NCI-H1417 treated with DMSO at 0.1 percent for 48 hours (cell line): ENCODE measurements at places on chromosomes 12 and 14.
A peak's percentile ranks its signal among the peaks of the same experiment; 100 is the strongest.

GRCh38 chr12:32502693-32503502 is 103.5 kb downstream of the FGD4 start:
- no peak for DNase-seq

DNA sequence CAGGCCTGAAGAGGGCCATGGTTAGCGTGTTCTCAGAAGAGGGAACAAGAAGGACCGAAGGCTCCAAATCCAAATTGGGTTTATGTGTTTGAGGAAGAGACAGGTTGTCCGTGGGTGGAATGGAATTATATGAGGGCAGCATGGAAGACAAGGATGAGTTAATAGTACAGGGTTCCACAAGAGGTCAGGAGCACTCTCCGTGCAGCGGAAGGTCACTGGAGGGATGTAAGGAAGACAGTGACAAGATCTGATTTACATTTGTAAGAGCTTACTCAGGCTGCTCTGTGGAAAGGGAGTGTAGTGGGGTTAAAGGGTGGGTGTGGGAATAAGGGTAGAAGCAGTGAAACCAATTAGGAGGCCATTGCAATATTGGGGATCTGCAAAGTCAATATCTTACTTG is 97.0 kb downstream of the TPH2 start:
- no peak for DNase-seq

GRCh38 chr12:57888409-57889157 is 42.1 kb upstream of the CTDSP2 start:
- DNase-seq = peak; percentile 93

DNA sequence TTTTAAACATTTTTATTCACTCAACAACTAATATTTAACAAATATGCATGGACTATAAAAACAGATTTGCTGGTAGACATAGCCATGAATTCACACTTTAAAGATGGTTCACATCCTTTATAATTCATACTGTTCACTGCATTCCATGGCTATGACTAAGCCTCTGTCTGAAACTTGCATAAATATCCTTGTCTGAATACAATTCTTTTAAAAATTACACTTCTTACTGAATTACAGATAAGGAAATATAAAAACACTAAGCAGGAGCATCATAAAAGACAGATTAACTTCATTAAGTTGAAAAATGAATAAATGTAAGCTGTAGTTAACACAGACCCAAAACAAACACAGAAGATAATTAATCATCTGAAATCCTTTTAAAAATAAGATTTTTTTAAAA is 53.8 kb downstream of the GXYLT1 start:
- no peak for DNase-seq

DNA sequence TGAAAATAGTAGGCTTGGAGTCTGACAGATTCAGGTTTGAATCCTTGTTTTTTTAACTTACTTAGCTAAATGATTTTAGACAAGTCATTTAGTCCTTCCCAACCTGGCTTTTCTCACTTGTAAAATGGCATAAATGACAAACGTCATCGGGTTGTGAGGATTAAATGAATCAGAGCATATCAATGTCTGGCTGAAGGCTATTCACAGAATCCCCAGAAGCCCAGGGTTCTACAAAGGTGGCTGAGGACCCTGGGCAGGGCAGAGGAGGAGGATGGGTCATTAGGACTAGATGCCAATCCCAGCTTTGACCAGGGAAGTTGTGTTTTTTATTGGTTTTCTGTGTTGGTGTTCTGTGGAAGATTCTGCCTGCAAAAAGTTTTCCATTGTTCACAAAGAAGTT is 7.6 kb upstream of the PTPRB start:
- no peak for DNase-seq

- DNase-seq = no peak
Observed at GRCh38 chr12:113855998-113856397, 110.1 kb downstream of the RBM19 start.

GRCh38 chr14:45199230-45199629 is 53.8 kb downstream of the MIS18BP1 start:
- DNase-seq = no peak

DNA sequence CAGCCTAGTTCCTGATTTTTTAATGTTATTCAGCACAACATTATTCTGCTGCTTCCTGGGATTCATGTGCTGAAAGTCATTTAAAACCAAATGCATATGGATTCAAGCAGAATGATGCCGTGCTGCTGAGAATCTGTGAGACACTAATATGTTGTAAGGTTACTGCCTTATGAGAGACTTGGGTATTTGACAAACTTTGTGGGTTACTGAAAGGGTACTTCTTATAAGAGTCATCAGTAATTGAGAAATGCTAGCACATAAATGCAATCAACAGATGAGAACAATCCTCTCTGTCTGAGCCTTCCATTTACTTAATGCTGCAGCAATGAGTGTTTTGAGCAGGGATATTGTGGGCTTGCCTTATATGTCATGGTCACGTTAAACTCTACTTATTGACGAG is 175.7 kb downstream of the NPAS3 start:
- DNase-seq = no peak

DNA sequence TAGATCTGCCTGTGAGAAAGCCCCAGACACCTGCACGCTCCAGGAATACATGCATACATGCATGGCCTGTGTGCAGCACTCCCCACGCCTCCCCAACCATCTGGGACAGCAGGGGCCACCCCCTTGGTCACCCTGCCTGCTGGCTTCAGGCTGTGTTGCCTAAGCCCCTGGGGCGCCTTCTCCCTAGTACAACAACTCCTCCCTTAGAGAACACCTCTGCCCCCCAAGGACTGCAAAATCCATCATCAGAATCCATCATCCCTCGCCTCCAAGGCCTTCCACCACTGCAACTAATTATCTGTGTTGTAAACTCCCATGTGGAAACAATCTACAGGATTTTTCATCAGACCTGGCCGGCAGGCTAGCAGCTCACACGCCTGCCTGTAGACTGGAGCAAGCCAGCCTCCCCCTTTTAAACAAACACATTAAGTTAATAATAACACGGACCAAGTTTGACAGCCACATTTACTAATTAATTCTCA is 36.8 kb downstream of the ZFP36L1 start:
- DNase-seq = no peak

GRCh38 chr12:123532808-123533649 is 490 bp downstream of the RILPL1 start:
- no peak for DNase-seq

DNA sequence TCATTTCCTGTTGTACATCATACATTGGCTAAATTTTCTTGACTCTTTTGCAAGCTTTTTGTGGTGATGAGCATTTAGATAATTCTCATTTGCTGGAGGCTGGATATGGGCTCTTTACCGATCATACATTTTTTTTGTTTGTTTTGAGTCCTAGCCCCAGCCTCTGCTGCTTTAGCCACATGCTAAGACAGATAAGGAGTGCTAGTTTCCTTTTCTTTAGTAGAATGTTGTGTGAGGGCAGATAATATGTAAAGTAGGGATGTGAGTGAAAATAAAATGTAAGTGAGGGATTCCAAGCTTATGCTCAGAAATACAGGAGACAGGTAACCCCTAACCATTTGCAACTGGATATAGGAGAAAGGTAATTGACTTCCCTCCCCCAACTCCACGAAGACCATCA is 405.7 kb downstream of the TRHDE start:
- no peak for DNase-seq

DNA sequence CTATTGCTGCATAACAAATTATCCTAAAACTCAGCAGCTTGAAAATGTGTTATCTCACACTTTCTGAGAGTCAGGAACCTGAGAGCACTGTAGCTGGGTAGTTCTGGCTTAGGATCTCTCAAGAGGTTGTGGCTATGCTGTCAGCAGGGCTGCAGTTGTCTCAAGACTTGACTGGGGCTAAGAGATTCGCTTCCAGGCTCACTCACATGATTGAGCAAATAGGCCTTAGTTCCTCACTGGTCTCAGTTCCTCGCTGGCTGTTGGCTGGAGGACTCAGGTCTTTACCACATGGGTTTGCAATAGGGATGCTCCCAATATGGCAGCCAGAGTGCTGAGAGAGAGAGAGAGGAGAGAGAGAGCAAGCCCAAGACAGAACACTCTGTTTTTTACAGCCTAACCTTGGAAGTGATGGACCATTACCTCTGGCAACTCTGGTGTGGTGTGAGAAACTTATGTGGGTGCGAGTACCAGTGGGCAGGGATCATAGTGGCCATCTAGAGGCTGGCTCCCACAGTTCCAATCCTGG is 15.9 kb upstream of the DHRS2 start:
- DNase-seq = no peak

GRCh38 chr12:75564398-75564797 is 53.0 kb upstream of the KRR1 start:
- DNase-seq = no peak

DNA sequence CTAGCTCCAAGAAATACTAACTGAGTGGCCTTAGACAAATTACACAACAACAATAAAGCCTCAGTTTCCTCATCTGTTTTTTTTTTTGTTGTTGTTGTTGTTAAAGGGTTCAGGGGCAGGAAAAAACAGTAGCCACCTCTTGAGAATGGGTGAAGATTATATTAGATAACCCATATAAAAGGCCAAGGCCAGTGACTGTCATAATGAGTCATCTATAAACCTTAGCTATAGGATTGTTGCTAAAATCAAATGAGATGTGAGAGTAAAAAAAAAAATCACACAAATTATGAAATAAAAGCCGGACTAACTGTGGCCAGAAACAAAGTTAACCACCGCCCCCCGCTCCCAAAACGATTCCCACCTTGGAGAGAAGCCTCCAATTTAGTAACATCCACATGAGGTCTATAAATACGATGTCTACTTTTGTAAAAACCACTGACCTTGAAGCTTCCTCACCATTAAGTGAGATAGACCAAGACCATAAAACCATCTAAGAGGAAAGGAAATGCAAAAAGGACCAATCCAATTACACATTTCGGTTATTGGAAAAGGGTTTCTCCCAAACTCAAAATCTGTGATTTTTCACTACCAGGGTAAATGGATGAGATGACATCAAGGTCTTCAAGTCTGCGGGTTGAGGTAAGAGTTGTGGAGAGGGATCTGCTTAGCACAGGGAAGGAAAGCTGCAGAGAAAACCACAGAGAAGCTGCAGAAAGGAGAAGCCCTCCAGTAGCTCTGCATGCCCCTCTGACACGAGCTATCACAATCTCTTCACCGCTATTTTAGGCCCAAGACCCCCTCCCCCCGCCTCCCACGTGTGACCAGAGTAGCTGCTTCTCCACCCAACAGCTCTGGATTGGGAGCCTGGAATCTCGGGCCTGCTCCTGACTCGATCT is 1.0 kb downstream of the NAA25 start:
- no peak for DNase-seq

DNA sequence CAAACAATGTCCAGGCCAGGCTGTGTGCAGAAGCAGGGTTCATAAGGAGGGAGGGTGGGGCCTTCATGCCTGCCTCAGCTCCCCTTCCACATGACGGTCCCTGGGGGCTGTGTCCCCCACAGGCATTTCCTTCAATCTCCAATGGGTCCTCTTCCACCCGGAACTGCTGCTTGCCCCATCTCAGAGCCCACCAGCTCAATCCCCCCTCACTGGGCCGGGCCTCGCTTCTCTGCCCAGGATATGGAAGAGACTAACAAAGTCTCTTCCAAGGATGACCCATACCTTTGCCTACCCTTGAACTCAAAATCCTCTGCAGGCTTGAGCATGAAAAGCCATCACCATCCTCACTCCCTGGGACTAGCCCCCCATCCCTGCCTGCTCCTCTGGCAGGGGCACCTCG is 28.4 kb upstream of the FAM181A start:
- DNase-seq = no peak

DNA sequence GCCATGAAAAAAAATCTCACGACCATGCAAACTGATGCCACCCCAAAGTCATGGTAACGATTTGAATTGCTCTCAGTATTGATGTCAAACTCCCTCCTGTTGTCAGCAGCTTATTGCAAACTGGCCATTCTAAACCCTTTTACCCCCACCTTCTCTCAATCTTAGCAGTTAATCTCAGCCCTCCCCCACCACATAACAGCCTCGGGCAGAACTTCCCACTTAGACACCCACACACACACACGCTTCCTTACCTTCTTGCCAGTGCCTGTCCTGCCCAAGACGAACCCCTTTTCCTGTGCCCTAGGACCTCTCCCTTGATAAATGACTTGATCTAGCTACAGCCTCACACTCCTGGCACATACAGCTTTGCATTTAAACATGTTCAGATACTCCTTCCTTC is 56.6 kb downstream of the GPATCH2L start:
- no peak for DNase-seq

- no peak for DNase-seq
Observed at GRCh38 chr12:27340971-27341370, 8.3 kb downstream of the BMAL2 start.

- peak; percentile 3 for DNase-seq
Observed at GRCh38 chr14:32134448-32135097, 57.5 kb downstream of the ARHGAP5 start.

- no peak for DNase-seq
Observed at GRCh38 chr14:100882991-100883788, 20.3 kb downstream of the RTL1 start.

GRCh38 chr12:120110550-120111501 is 5.7 kb downstream of the RAB35 start:
- DNase-seq = no peak

- no peak for DNase-seq
Observed at GRCh38 chr12:106006940-106007339, 131.8 kb downstream of the NUAK1 start.

GRCh38 chr12:125194163-125194773 is 129.0 kb downstream of the AACS start:
- no peak for DNase-seq

GRCh38 chr12:53856132-53856531 is 82.5 kb upstream of the HOXC13 start:
- DNase-seq = no peak

GRCh38 chr12:105462831-105463230 is 132.3 kb downstream of the C12orf75 start:
- DNase-seq = no peak

GRCh38 chr12:89073027-89073398 is 279.3 kb downstream of the DUSP6 start:
- no peak for DNase-seq

GRCh38 chr12:112285600-112286401 is 96.4 kb downstream of the HECTD4 start:
- no peak for DNase-seq

DNA sequence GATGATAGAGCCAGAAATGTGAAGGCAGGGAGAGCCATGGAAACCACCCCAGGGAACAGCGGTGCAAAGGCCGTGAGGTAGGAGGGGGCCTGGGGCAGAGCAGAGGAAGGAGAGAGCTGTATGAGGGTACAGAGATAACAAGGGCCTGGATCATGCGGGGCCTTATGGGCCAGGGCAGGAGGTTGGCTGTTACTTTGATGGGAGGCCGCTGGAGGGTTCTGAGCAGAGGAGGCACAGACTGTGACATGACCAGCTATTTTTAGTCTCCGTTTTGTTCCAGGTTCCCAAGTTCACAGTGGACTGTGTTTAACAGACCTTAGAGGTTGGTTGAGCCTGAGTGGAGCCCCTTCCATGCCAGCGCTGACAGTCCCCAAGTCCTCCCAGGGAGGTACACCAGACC is 118.6 kb downstream of the GCH1 start:
- DNase-seq = no peak

- DNase-seq = no peak
Observed at GRCh38 chr12:9404031-9404430, 195.8 kb upstream of the PZP start.

- DNase-seq = no peak
Observed at GRCh38 chr12:71536939-71537622, 97.5 kb downstream of the LGR5 start.

- DNase-seq = no peak
Observed at GRCh38 chr14:76752744-76753143, 8.5 kb upstream of the VASH1 start.

- DNase-seq = no peak
Observed at GRCh38 chr12:4174417-4174816, 99.1 kb upstream of the CCND2 start.

- no peak for DNase-seq
Observed at GRCh38 chr14:22555384-22556011, 33.5 kb downstream of the DAD1 start.
